Pancreas (tissue), 10 donors: ENCODE measurements at places on chromosomes 1 and 21. TPM values are rescaled to one million over a fixed set of nuclear protein-coding genes. Genes with fewer than 3 reads are reported as not detected.

HAO2 gene
- not detected for polyA plus RNA-seq

GRCh38 chr1:5481889-5482288 lies 510.3 kb downstream of the NPHP4 start:
- DNase-seq: no peak

- no peak for DNase-seq
Observed at GRCh38 chr1:221157026-221157761, 278.0 kb downstream of the HLX start.

DNA sequence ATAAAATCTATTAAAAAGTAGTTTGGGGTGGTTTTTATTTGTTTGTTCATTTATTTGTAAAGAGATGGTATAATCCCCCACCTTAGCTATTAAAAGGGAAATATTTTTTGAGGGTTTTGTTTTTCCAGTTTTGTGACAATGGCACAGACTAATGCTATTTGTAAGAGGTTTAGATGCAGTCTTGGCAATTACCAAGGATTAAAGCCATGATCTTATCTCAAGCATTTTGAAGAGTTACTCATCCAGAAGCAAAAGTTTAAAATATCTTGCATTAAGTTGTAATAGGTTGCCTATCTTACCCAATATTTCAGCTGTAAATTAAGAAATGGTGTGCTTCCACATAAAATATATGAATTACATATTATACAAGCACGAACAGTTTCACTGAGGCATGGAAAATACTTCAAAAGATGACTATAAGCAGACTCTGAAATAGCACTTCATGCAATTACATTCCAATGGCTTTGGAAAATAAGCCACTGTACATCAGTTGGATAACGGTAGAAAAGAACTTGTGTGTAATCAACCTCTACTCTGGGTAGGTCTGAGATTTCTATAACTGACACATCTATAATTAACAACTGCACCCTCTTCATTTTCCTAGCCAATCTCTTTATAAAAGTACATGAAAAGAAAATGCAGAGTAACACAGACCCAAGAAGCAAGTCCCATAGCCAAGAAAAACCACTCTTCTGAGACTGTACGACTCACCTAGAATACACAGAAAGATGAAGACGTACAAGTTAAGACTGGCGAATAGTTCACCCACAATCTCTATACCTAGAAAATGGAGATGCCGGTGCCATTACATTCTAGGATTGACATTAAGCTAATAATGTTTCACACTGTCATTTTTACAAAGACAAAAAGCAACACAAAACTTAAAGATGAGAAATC lies 95.2 kb downstream of the PTPN14 start:
- DNase-seq: no peak

GNAT2 gene
- not detected for polyA plus RNA-seq

DNA sequence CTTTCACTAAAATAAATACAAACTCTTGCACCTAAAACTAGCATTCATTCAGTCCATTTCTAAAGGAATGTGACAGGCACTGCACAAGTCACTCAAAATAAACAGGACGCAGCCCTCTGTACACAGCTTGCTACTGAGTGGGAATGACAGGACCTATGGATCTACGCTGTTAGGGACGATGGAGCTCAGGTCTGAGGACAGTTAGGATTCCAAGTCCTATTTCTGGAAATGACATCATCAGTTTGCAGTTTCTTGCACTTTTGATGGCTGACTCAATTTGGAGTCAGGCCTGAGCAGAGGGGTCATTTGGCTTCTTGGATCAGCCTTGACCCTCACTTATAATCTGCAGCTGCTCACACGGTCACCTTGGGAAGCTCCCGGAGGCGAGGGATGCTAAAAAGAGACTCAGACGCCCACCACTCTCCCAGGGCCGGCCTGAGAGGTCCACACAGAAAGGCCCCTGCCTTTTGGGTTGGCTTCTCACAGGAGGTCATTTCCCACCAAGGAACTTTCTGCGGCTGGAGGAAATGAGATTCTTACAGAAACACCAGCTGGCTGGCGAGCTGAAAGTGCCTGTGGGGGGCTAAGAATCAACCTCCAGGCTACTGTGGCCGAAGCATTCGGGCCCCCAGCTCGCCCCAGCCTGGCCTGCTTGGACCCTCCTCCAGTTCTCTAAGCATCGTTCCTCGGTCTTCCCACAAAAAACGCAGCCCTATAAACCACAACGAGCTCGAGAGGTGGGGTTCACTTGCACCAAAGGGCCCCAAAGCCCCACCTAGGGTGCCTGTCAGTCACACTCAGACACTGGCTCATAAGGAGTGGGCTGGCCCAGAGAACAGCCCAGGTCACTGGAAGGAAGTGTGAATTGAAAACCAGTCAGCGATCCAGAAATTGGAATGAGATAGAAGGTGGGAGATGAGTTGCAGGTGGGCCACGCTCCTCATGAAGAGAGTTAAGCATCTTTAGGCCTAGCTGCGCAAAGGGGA lies 8.9 kb upstream of the PDE9A start:
- DNase-seq: no peak

C1orf141 gene
- 0.14 TPM for polyA plus RNA-seq

GNG4 gene
- 5.0 TPM for polyA plus RNA-seq

- DNase-seq: no peak
Observed at GRCh38 chr1:206887701-206888100, 9.5 kb upstream of the IL24 start.

GRCh38 chr21:41765973-41766882 lies 624 bp downstream of the RIPK4 start:
- peak; percentile 48 for DNase-seq

DNA sequence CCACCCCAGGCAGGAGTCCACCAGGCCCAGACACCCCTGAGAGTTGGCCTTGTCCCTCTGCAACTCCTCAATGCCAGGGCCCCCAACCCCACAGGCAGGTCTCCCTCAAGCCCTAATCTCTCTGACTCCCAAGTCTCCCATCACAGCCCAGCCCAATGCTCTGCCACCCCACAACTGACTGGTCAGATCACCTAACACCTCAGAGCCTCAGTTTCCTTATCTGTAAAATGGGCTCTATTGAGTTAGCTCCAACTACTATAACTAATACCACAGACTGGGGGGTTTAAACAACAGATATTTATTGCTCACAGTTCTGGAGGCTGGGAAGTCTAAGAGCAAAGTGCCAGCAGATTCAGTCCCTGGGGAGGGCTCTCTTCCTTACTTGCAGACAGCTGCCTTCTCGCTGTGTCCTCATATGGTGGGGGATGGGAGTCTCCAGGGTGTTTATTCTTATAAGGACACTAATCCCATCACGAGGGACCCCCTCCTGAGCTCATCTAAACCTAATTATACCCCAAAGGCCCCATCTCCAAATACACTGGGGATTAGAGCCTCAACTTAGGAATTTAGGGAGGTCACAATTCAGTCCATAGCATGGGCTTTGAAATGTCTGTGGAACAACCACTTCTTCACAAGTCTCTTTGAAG lies 34.9 kb upstream of the ZC3H12A start:
- DNase-seq: no peak

OR6K6 gene
- not detected for polyA plus RNA-seq

INSRR gene
- polyA plus RNA-seq: 0.99 TPM

GRCh38 chr1:238772322-238772721 lies 614.0 kb upstream of the CHRM3 start:
- no peak for DNase-seq

DNA sequence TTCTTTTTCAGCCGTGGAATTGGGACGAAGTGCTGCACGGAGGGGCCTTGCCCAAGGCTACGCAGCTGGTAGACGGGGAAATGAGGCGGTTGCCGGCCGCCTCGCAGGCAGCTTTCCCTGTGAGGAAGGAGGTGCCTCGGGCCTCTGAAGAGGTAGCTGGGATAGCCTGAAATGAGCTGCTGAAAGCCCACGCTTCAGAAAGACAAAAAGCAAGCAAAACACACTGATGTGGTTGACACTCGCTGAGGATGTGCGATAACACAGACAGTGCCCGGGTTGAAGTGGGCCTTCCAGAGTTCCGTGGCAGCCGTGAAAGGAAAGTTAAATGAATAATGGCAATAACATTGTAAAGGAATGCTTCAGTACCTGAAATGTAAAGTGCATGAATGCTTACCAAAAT lies 47.2 kb downstream of the S1PR1 start:
- no peak for DNase-seq

GRCh38 chr1:36083635-36084496 lies at the start of gene TEKT2:
Gene TEKT2 (plus strand): TSS chr1:36084094. CDS start chr1:36084922, 828 bp downstream.
- peak; percentile 88 for DNase-seq

GRCh38 chr1:65845535-65846060 lies 52.9 kb downstream of the PDE4B start:
- no peak for DNase-seq

DNA sequence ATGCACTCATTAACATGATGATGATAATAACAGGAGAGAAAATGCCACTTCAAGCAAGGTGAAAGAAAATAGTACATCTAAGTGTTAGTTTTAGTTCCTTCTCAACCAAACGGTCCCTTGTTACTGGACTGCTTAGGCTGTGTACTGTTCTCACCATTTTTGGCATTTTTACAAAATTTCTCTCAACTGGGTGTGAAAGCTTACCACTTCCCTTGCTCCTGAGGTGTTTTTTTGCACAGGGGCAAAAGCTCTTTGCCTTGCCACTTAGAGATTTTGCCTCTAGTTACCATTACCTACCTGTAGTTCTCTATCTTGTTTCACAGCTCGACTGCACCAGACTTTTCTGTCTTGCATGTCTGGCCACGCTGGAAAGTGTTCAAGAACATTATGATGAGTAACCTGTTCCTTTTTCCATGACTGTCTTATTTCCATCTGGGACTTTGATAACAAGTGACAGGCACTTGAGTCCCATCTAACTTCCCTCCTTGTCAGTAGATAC lies 10.7 kb downstream of the NEK7 start:
- no peak for DNase-seq

MIB2 gene
- 140 TPM for polyA plus RNA-seq

GRCh38 chr1:29437946-29438345 lies 201.6 kb downstream of the PTPRU start:
- no peak for DNase-seq

DNA sequence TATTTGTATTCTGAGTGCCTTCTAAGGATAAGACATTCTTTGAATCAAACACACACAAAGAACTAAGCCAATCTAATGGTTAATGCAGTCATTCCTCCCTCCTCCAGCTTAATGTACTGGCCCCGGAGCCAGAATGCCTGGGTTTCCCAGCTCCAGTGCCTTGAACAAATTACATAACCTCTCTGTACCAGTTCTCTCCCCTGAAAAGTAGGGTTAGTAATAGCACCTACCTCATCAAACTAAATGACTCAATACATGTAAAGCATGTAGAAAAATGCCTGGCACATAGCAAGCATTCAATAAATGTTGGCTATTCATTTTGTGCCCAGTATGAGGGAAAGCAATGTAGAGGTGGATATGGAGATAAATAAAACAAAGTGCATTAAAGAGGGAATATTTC lies 14.0 kb downstream of the C1orf52 start:
- DNase-seq: no peak

DNA sequence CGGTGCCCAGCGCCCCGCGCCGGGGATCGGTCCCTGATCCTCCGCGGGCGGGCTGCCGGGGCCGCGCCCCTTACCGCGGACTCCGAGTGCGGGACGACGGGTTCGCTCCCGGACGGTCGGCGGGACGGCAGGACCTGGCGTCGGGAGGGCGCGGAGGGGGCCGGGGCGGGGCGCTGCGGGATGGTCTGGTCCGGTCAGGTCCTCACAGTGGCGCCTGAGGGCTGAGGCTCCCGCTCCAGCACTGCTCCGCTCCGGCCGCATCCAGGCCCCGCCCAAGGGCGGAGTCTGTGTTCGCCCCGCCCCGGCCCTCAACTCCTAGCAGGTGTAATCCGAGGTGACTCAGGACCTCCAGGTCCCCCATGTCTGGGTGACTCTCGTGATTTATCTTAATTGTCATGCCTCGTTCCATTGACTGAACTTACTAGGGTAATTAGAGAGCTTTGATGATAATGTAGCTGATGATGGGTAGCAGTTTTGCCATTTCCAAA lies at the start of gene RAB3B:
RAB3B (minus strand) TSS at position 223 of the 488 bp plus-strand sequence. CDS start 13,583 bp downstream, outside the sequence.
- DNase-seq: peak; percentile 84

GRCh38 chr1:41414296-41414695 lies 53.1 kb downstream of the FOXO6 start:
- no peak for DNase-seq

DNA sequence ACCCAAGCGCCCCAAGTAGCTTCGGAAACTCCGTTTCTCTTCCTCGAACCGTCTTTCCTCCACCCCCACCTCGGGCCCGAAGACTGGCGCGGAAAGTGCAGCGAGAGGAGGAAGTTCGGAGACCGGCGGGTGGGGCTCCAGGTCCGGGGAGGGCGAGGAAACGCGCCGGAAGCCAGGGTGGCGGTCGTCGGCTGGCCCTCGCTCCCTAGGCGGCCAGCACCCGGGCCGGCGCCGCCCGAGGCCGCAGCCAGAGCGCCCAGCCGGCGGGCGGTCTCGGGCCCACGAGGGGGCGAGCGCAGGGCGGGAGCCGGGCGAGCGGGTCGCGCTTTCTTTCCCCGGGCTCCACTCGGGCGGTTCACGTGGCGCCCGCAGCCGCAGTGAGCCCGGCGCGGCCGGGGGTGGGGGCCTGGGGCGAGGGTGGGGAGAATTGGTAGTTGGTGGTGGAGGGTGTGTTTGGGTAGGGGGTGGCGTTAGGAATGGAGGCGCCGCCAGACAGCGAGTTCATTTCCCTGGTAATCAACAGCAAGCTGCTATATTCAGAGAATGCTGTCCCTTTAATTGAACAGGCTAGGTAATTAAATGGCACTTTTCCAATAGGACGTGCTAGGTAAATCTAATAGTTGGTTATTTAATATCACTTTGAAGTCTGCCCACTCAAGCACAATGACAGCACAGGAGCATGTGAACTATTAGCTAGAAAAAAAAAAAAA lies 6.7 kb downstream of the LMO4 start:
- peak; percentile 52 for DNase-seq

DNA sequence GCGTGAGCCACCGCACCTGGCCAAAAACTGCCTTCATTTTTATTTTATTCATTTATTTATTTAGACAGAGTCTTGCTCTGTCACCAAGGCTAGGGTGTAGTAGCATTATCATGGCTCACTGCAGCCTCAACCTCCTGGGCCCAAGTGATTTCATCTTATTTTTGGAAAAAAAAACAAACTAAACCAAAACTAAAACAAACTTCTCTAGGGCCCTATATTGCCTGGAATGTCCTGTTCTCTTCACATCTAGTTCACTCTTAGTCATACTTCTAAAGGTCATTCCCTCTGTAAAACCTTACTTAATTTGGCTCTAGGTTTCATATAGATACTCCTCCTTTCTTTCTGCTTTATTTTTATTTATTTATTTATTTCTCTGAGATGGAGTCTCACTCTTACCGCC lies 15.6 kb downstream of the RPS27 start:
- DNase-seq: no peak

- DNase-seq: no peak
Observed at GRCh38 chr1:218407630-218408029, 62.5 kb downstream of the TGFB2 start.

TGFB2 gene
- 1.6 TPM for polyA plus RNA-seq

DNA sequence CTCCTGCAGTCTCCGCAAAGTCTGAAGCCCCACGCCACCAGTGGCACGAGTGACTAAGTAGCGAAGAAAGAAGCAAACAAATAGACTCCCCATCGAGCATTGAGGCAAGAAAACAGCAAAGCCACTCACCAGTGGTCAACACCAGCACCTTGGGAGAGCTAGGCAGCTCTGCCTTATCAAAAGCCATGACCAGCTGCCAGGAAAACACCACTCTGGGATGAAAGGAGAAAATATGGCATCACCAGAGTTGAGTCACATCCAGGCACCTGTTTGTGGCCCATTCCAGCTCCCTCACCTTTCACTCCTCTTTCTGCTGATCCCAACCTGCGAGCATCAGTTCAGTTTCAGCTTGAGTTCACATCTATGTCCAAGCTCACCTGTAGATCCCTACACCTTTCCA lies 17.2 kb downstream of the PDZK1 start:
- no peak for DNase-seq

GRCh38 chr1:61742620-61743430 lies 545 bp downstream of the PATJ start:
- peak; percentile 46 for DNase-seq
